ENCODE measurements at places on chromosomes 2 and 18. TPM values are rescaled to one million over a fixed set of nuclear protein-coding genes. Genes with fewer than 3 reads are reported as not detected.

The ARHGAP15 gene
- 9.8 TPM for total RNA-seq

The KCNG3 gene
- total RNA-seq = not detected

The CPLX4 gene
- not detected for total RNA-seq

The RIT2 gene
- not detected for total RNA-seq

The CDH19 gene
- total RNA-seq = 2.0 TPM

The VWC2L gene
- not detected for total RNA-seq

Data from thyroid gland (tissue), 4 donors.